ENCODE measurements at places on chromosomes 6 and 20.

DNA sequence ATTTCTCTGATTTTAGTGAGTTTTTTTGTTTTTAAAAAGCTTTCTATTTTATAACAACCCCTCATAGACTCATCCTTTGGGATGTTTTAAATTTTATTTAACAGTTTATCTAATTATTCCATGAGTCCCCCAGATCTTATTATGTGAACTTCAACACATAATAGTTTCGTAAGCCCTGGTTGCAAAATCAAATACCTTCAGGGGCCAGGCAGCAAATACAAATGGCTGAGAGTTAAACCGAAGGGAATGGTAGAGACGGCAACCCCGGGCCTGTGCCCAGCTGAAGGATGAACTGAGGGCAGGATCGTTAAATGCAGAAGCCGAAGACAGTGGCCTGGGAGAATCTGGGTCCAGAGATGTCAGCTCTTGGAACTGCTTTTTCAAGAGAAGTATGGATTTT lies 88.4 kb downstream of the RTN4IP1 start:
- no peak for DNase-seq

DNA sequence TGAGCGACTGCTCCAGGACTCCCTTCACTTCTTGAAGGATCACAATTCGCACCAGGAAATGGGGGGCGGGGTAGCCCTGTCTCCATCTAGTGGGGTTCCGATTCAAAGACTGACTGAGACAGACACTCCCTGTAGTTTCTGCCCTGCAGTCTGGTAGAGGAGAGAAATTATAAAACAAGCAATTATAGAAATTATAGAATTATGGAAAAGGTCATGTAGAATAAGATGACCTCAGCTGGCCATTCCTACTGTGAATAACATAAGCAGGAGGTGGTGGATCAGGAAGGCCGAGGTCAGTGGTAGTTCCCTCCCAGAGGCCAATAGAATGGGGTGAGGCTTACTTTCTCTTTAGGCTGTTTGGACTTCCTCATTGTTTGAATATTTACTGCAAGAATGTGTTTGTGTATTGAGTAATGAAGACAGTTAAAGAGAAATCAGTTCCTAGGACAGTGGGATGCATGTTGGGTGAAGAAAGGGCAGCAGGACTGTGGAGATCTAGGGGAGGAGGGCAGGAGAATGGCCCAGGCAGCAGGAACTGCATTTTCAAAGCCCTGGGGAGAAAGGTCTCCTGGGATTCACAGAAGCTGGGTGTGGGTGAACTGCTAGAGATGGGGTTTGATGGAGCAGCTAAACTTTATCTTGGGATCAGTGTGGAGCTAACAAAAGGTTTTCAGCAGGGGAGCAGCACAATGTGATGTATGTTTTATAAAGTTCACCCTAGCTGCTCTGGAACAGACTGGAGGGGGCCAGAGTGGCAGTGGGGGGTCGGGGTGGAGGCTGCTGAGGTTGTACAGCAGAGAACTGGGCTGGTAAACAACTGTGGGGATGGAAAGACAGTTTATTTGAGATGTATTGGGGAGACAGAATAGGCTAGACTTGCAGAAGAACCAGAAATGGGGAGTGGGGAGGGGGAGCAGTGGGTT lies 2.1 kb downstream of the ZNF341 start:
- peak; percentile 11 for DNase-seq

- DNase-seq: peak; percentile 53
Observed at GRCh38 chr6:138287144-138287955, 69.1 kb upstream of the PBOV1 start.

DNA sequence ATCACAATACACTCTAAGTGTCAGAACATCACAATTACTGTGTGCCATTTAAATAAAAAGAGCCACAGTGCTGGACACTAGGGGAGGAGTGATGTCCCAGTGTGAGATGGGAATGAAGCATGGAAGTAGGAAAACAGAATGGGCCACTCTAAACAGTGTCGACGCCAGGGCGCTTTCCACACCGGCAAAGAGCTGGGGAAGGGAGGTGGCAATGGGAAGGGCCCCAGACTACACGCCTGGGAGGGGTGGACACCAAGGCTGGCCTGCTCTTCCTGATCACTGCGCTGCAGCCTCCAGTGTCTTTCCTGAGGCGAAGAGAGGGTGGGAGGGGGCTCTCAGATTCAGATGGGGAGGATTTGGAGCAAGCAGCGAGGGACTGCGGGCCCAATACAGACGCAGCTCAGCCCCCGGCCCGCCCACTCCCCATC lies 75.9 kb downstream of the ERMARD start:
- no peak for DNase-seq
